Stimulated activated CD4-positive, alpha-beta T cell treated with anti-CD3 and anti-CD28 coated beads, Interleukin-15, amount 100 ng/mL, for 1 hour (primary cell): ENCODE measurements at places on chromosomes 2 and 18.

DNA sequence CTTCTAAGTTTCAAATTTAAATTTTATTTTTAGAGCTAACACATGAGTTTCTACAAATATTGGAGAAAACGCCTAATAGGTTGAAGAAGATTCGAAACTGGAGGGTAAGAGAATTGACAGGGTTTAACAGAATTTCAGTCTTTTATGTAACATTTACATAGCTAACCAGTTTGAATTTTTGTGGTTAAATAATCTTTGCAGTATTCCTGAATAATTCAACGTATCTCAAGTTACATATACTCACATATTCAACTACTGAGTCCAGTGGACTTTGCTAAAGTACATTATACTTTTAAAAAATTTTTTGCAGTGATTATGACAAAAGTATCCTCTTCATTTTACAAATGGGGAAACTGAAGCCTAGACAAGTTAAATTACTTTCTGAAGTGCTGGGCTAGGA lies 34.0 kb downstream of the CCNT2 start:
- no peak for DNase-seq

- no peak for DNase-seq
These were observed 89.8 kb downstream of the CABYR start for GRCh38 chr18:24228667-24229041.

GRCh38 chr2:239438995-239439753 lies 38.4 kb upstream of the HDAC4 start:
- no peak for DNase-seq

DNA sequence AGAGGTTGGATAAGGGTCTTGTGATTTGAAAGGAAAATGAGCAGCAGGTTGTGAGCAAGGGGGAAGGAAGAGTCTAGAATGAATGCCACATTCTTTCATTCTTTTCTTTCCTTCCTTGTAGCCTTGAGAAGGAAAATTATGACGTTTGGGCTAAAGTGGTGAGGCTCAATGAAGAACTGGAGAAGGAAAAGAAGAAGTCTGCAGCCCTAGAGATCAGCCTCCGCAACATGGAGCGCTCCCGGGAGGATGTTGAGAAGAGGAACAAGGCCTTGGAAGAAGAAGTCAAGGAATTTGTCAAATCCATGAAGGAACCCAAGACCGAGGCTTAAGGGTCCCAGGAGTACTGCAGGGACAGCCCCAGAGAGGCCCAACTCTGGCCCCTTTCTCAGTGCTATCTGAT lies 45.3 kb downstream of the BMP10 start:
- DNase-seq, result no peak

DNA sequence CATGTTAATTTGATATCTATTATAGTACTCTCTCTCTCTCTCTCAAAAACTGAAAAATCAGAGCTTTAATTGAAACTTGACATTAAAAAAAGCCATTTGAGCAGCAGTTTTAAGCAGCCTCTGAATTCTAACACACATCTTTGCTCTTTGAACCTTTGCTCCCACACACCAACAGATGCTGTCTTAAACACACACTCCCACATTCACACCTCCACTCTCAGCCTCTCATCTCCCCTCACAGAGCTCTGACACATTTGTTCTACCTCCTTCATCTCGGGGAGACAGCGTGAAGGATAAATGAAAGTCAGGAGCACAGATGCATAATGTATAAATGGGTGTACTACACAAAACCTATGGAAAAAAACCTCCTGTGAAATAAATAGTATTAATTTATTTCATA lies 95.2 kb downstream of the NAB1 start:
- DNase-seq, result no peak

DNA sequence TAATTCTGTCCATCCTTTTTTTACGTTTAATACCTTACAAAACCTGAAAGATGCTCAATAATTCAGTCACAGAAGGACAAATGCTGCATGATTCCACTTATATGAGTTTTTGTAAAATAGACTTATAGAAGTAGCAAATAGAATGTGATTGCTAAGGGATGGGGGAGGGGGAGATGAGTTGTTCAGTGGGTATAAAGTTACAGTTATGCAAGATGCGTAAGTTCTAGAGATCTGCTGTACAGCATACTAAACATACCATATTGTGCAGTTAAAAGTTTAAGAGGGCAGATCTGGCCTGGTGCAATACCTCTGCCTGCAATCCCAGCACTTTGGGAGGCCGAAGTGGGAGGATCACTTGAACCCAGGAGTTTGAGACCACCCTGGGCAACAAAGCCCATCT lies 78.8 kb downstream of the TET3 start:
- no peak for DNase-seq

GRCh38 chr2:181465676-181466375 lies 8.6 kb downstream of the ITGA4 start:
- DNase-seq, result no peak

- DNase-seq, result no peak
These were observed 87.0 kb upstream of the ITGA6 start for GRCh38 chr2:172340394-172340793.

DNA sequence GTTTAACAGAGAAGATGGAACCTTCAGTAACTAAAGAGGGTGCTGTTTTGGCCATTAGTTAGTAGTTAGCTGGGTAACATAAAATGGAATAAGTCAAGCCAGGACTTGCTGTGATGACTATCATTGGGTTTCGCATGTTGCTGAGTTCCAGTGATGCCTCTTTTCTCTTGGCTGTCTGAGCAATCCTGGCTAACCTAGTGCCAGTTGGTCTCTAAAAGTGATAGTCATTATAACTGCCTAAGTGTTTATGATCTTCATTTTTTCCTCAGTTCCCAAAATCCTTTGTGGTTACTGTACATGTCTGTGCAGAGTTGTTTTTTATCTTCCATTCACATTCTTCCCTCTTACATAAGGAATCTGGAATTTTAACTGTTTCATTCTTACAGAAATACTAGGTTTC lies 33.4 kb downstream of the WDR43 start:
- no peak for DNase-seq

DNA sequence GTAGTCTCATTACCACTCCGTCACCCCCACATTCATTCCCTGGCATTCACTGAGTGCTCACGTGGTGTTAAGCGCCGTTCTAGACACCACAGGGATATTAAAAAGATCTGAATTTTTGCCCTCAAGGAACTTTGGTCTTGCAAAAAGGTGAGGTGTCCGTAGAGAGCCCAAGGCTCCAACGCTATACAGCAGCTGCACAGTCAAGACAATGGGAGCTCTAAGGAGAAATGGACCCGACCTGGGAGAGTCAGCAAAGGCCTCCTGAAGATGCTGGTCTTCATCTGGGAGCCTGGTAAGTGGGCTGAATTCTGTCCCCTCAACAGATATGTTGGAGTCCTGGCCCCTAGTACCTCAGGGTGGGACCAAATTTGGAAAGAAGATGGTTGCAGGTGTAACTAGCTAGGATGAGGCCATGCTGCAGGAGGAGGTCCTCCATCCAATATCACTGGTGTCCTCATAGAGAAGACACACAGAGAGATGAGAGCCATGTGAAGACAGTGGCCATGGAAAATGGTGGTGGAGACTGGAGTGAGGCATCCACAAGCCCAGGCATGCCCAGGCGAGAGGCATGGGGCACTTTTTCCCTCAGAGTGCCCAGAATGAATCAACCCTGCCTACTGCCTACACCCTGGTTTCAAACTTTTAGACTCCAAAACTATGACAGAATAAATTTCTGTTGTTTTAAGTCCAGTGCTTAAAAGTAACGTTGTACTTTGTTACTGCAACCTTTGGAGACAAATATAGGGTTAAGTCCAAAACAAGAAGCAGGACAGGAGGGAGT lies 247.3 kb downstream of the TTC32 start:
- DNase-seq, result no peak

GRCh38 chr18:75836516-75836915 lies 409.0 kb upstream of the SMIM21 start:
- DNase-seq, result no peak

DNA sequence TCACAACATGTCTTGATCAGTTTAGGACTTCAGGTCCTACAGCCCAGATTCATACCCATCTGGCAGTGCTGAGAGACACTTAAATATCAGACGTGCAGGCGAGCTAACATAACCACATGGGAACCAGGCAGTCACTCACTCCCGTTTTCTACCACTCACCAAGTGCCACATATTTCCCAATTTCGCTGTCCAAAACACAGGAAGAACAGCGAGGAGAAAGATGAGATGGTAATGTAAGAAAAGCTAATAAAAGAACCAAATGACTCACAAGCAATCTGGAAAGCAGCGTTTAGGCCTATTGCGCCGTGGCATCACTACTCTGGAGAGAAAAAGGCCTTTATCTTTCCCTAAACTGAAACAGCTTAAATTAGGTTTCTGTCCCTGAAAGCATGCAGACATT lies 647.8 kb upstream of the SLC39A10 start:
- no peak for DNase-seq

- no peak for DNase-seq
These were observed 114.8 kb downstream of the PLB1 start for GRCh38 chr2:28610583-28611201.

GRCh38 chr2:127573771-127574170 lies 38.3 kb downstream of the MYO7B start:
- no peak for DNase-seq

DNA sequence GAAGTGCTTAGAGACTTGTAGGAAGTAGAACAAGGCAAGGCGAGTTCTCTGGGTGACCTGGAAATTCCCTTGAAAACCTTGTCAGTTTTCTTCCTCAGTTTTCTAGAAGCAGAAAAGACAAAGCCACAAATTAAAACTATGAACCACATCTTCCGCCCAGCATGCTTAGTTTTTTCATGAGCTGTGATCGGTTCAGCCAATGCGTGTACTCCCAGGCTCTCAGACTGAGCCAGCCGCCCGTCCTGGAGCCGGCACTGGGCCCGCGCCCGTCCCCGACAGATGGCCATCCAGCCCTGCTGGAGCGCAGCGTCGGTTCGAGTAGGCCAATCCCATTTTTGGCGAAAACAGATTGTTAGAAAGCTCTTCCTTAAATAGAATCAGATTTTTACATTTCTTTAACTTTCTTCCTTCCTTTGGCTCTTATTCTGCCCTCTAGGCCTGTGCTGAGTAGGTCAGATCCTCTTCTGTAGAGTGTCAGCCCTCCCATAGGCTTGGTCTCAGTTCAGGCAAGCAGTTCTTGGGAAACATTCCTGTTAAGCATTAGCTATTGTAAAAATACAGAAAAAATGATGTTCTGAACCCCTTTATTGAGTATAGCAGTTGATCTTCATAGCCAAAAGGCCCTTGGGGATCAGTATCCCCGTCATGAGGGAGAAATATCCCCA lies 112.5 kb downstream of the NCK2 start:
- no peak for DNase-seq

- DNase-seq, result no peak
These were observed 329.7 kb upstream of the NRP2 start for GRCh38 chr2:205352593-205352992.

- DNase-seq, result no peak
These were observed 108.3 kb downstream of the ATL2 start for GRCh38 chr2:38268691-38269327.

DNA sequence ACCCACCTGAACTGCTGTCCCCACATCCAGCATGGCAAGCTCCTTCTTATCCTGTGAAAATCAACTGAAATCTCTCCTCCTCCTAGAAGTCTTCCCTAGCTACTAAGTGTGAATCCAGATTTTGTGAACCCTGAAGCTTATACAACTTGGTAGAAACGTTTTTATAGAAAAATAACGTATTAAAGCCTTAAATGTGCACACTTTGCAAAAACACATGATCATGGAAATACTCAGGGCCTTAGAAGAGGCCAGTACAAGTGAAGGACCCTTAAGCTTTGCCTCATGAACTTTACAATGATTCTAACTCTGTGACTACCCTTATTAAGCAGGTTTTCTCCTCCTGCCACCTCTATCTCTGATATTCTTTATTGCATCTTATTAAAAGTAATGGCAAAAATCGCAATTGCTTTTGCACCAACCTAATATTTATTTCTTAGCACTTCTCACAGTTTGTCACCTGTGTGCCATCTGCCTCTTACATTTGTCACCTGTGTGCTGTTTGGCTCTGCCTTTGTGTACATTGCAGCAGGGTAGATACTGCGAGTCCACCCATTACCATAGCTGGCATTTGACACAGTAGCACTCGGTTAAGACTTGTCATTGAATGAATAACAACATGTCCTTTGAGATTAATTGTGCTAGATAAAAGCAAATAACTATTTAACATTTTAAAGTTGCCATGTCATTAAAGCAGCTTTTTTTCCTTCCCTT lies 42.2 kb downstream of the FRZB start:
- no peak for DNase-seq

DNA sequence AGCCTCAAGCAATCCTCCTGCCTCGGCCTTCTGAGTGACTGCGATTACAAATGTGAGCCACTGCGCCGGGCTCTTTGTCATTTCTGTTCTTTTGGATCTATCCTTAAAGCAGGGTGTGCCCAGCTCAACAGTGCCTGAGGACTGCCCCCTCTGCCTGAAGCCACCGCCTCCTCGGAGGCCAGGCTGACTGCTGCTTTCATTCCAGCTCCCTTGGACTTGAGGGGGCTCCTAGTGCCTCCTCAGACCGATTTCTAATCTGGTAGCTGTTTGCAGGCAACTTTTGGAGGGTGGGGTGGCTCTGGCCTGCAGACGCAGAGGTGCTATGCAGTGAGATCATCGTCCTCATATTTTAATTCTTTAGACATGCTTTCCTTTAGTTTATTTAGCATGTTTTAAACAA lies 35.9 kb upstream of the KLF11 start:
- DNase-seq, result no peak

DNA sequence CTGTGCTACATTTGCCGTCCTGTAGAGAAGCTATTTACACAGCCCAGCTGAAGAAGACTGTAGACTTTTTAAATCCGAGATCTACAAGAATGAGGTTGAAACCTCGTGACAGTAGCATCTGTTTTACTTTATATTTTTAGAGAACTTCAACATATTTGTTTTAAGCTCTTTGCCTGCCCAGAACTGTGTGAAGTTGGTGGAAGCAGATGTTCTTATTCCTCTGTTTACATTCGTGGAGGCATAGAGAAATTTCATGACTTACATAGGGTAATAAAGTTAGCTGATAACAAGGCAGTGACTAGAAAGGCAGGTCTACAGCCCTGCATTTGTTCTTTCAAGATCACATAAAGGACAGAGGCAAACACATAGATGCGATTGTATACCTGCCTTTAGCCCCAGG lies 47.0 kb upstream of the MAP3K20 start:
- DNase-seq, result no peak

GRCh38 chr18:48031641-48032040 lies 101.2 kb upstream of the SMAD2 start:
- no peak for DNase-seq

DNA sequence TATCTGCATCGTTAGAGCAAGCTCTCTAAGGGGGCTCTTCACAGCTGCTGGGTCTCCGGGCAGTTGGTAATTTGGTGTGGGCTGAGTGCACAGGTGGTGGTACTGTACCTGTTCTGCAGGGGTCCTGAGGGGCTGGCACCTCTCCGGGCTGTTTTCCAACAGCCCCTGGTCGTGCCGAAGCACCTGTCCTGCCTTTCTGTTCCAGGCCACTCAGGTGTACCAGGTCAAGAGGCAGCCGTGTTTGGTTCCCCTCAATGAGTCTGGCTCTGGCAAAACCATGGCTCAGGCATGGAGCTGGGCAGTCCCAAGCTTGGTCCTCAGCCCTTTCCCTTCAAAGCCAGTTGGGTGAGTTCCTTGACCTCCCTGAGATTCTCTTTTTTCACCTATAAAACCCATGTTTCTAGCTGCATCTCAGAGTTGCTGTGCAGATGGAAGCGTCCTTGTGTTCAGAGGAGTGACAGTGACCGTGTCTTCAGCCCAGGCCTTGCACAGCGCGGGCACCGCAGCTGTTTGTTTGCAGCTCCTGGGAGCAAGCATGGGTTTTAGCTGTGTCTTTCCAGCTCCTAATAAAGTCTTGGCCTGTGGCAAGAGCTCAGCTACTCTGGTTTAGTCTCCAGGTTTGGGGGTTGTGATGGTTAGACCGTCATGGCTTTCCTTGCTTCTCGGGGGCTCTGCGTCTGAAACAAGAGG lies 110.9 kb downstream of the GLI2 start:
- DNase-seq, result no peak

GRCh38 chr2:85661139-85661858 lies 6.7 kb downstream of the SFTPB start:
- no peak for DNase-seq
